ENCODE measurements at places on chromosomes 4 and X.

DNA sequence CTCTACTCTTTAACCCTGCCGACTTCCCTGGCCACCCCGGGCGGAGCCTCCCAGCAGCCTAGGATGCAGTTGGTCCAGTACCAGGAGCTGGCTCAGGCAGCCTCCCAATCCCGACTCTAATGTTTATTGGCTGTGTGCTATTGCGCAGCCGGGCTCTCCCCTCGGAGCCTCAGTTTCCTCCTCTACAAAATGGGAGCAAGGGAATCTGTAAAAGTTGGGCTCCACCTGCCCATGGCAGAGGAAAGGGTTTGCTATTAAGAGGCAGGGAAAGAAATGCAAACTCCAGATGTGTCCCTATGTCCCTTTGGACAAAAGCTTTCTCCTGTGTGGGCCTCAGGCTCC lies 140.8 kb upstream of the PJA1 start:
- no peak for DNase-seq

GRCh38 chrX:65522739-65523372 lies 11.7 kb downstream of the LAS1L start:
- DNase-seq: no peak

GRCh38 chr4:113614414-113614813 lies 147.1 kb downstream of the CAMK2D start:
- DNase-seq: no peak

DNA sequence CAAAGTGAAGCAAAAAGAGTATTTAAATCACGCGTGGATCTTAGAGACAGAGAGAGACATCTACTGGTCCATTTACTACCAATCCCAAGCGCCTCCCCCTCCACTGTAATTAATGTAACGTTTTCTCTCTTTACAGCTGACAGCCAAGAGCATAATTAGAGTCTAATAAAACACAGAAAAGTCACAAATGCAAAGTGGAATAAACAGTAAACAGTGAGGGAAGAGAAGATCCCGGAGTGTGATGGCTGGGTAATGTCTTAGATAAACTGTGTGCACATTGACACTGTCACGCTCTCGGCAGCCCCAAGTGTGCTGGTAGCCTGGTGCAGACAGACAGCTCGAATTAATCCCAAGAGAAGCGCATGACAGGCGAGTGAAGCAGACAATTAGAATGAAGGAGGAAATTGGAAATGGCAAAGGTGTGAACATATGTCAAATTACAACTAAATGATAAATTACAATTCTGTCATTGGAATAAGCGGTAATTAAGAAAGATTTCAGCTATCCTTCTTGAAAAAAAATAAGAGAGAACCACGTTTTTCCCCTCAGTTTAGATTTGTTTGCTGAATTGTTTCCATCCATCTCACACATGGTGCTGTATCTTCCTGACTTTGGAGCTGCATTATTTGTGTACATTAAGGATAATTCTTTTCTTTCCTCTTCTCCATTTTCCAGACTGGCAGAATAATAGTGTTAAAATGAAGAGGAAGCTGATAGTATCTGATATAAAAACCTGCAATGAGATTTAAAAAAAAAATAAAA lies 100.1 kb downstream of the CXXC4 start:
- DNase-seq: no peak

Data from HuH-7.5 (cell line).